ENCODE measurements at places on chromosomes 11 and 22. TPM values are rescaled to one million over a fixed set of nuclear protein-coding genes. Genes with fewer than 3 reads are reported as not detected.

The MS4A12 gene
- not detected for total RNA-seq

The APOA5 gene
- not detected for total RNA-seq

The C11orf54 gene
- 32.4 TPM for total RNA-seq

The B4GALNT4 gene
- 87.9 TPM for total RNA-seq

The TMEM191B gene
- total RNA-seq, result 14.8 TPM

The ZNF280B gene
- 1.7 TPM for total RNA-seq

The TNNI2 gene
- total RNA-seq, result not detected

The MMP8 gene
- not detected for total RNA-seq

The RIMBP3C gene
- total RNA-seq, result 0.29 TPM

The TRIM49 gene
- not detected for total RNA-seq

The CSRP3 gene
- total RNA-seq, result not detected

The DDTL gene
- not detected for total RNA-seq

The EMSY gene
- 33.0 TPM for total RNA-seq

The PAMR1 gene
- total RNA-seq, result not detected

The PRODH gene
- 0.84 TPM for total RNA-seq

The KCNJ11 gene
- 1.8 TPM for total RNA-seq

The CDON gene
- 4.4 TPM for total RNA-seq

The SBF1 gene
- 67.1 TPM for total RNA-seq

The IL17REL gene
- 0.04 TPM for total RNA-seq

The ZDHHC5 gene
- total RNA-seq, result 86.7 TPM

The OR10D3 gene
- total RNA-seq, result 0.15 TPM

The FIBIN gene
- not detected for total RNA-seq

The ZNRF3 gene
- total RNA-seq, result 9.4 TPM

The TSPAN32 gene
- not detected for total RNA-seq

The RHBDD3 gene
- 33.1 TPM for total RNA-seq

The C11orf87 gene
- not detected for total RNA-seq

The NXPE1 gene
- not detected for total RNA-seq

The PHOX2A gene
- not detected for total RNA-seq

The APOL4 gene
- total RNA-seq, result not detected

The KIAA1671 gene
- total RNA-seq, result 22.1 TPM

The LDHAL6A gene
- total RNA-seq, result not detected

The RCE1 gene
- 63.9 TPM for total RNA-seq

The OR8G5 gene
- 0.46 TPM for total RNA-seq

The PLAAT5 gene
- not detected for total RNA-seq

The TSGA10IP gene
- total RNA-seq, result not detected

The SEC14L2 gene
- 9.7 TPM for total RNA-seq

The OR4S1 gene
- not detected for total RNA-seq

The MMP13 gene
- total RNA-seq, result 2.4 TPM

The YPEL4 gene
- total RNA-seq, result not detected

The POGLUT3 gene
- 36.2 TPM for total RNA-seq

The MRGPRX4 gene
- not detected for total RNA-seq
